GM12878 (cell line): ENCODE measurements at places on chromosomes 3 and 15.

GRCh38 chr3:4290272-4290893, 12.8 kb upstream of the SETMAR start:
- no peak for DNase-seq

GRCh38 chr3:59440285-59441028, 390.6 kb upstream of the CFAP20DC start:
- DNase-seq = no peak

DNA sequence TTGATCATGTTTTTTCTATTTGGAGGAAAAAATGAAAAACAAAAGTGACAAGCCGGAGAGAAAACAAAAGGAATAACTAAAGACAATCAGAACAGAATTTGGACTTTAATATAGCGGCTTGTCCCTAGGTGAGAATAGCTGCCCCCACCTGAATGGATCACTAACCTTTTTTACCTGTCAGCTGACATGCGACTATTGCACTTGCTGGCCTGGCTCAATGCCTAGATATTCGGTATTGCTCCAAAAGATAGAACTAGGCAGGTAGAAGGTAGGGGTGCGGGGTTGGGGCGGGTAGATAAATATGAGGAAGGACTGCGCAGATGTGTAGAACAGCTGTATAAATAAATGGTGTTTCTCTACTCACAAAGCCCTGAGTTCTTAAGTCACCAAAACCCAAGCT, 650 bp upstream of the MORC1 start:
- DNase-seq = no peak

- DNase-seq = no peak
Measured at GRCh38 chr3:140424726-140425125, 253.1 kb upstream of the TRIM42 start.

DNA sequence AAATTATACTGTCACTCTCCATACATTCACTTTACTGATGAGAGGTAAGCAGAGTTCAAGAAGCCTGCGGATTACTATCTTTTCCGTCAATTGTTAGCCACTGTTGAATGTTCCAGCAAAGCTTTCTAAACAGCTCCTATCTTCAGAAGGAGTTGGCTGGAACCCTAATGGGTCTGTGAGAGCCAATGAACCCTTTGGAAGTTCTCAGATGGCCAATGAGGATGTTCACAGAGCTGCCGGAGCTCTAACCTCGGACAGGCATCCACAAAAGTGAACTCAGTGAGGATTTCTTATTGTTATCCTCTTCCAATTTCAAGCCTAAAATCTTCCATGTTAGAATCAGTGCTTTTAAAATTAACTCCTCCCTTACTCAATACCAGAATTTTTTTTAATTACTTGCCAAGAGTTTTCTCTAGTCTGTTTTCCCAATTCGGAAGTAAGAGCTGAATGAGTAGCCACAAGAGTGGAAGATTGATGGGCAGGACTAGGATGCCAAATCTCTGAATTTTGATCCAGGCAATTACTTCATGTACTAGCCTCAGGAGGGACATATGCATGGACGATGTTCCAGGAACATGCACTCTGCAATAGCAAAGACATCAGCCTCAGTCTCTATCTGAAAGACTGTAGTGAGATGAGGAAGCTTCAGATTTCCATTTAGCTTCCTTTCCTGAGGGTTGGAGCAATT, 78.1 kb downstream of the AGBL1 start:
- no peak for DNase-seq

- no peak for DNase-seq
Measured at GRCh38 chr3:107913701-107914100, 177.1 kb downstream of the CD47 start.

DNA sequence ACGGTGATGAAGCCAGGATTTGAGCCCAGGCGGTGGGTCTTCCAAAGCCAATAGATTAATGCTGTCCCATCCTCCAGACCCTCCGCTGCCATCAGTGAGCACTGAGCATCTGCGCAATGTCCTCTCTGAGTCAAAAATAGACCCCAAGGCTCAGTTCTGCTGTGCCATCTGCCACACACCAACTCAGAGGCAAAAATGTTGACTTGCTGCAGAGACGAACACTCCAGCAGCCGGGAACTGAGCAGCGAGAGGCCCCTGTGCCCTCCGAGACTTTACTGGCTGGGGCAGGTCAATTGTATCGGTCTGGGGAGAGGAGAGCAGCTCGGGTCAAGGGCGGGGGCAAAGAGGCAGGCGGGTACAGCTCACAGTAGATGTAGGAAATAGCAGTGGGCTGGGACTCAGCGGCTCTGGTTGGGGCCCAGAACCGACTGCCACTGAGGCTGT, 41.5 kb upstream of the ATP2B2 start:
- DNase-seq = no peak

GRCh38 chr3:38004415-38005075, 14.0 kb downstream of the VILL start:
- DNase-seq = no peak

GRCh38 chr15:80984856-80985255, 4.8 kb downstream of the MESD start:
- no peak for DNase-seq

DNA sequence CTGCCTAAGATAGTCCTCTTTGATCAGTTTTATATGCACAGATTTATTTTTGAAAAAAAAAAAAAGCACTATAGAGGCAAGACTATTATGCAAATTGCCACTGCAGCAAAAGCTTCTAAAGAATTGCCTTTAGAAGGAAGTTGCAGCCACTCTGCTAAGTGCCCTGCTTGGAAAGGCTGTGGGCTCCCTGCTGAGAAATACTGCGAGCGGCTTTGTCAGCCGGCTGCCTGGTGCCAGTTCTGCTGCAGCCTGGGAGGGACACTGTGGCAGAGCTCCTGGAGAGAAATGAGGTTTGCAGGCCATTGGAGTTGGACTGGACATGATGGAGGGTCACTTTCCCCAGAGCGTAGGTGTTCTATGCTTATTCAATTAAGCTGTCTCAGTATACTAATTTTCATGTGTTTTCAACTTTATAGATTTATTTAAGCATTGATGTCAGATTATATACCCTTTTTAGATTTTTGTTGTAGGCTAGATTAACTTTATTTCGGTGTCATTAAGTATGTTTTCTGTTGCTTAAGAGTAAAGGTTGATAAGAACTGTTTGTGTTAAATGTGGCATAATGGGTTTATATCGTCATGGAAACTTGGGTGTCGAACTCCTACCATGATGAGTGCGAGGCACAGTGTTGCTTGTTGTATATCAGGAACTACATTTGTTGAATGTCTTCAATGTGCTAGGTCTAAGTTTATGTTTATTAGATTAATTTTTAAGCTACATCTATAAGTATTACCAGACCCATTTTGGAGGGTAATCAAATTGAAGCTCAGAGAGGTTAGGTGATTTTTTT, 6.6 kb downstream of the MAP2K5 start:
- DNase-seq = no peak

DNA sequence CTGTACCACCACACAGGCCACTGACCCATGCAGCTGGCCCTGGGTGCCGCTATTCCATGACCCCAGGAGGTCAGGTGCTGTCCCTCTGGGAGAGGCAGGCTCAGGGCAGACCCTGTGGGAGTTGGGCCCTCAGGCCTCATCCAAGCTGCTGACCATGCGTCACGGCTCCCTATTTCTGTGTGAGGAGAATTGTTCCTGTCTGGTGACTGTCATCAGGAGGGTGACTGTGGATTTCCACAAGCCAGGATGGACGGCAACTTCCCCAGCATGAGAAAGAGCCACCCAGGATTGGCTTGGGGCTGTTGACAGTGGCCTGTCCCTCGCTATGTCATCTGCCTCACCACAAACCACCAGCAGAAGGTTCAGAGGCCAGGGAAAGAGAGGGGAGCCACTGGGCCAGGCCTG, 41.4 kb downstream of the ZDHHC19 start:
- DNase-seq = no peak

- DNase-seq = no peak
Measured at GRCh38 chr3:124774327-124774718, 44.1 kb downstream of the UMPS start.

DNA sequence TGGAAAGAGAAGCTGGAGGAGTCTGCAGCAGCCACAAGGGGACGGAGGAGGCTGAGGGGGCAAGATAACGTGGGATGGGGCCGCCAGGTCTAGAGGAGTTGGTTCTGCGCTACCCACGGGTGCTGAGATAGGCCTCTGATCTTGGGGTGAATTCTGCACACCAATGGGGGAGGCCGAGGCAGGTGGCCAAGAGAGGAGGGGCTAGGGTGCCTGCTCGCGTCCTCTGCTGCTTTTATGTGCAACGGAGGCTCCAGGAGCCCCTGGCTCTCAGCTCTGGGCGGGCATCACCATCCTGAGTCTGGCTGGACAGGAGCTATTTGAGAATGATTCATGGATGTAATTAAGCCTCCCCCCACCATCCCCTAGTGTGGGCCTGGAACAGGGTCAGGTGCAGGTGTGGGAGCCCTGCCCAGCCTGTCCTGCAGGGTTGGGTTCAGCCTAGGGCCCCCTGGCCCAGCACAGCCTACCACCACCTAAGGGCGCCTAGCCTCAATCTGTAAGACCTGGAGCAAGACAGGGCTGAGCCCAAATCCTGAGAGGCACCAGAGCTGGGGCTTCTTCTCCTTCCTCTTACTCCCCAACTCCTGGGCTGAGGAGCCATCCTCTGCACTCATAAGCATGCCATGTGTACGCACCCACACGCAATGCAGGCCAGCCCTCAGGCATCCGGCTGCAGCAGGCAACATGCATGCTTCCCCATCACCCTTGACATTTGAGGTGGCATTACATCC, 32.3 kb upstream of the SEMA3F start:
- DNase-seq = no peak

- DNase-seq = no peak
Measured at GRCh38 chr15:52414936-52415335, 113.7 kb downstream of the MYO5A start.

DNA sequence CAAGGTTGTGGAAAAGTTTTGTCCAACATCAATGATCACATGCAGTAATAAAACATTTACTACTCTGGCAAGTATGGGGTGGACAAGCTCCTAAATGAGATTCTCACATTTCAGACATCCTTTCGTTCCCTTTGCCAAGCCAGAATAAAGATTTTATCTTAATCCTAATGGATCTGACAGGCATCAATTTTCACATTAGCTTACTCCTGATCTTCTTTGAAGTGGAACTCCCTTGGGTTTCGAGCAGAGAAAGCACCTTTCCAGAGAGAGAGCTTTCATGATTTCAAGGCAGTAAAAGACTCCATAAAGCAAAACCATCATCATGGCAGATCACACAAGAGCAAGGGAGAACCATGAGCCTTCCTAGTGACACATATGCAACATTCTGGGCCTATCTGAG, 27.3 kb upstream of the EID1 start:
- DNase-seq = no peak

DNA sequence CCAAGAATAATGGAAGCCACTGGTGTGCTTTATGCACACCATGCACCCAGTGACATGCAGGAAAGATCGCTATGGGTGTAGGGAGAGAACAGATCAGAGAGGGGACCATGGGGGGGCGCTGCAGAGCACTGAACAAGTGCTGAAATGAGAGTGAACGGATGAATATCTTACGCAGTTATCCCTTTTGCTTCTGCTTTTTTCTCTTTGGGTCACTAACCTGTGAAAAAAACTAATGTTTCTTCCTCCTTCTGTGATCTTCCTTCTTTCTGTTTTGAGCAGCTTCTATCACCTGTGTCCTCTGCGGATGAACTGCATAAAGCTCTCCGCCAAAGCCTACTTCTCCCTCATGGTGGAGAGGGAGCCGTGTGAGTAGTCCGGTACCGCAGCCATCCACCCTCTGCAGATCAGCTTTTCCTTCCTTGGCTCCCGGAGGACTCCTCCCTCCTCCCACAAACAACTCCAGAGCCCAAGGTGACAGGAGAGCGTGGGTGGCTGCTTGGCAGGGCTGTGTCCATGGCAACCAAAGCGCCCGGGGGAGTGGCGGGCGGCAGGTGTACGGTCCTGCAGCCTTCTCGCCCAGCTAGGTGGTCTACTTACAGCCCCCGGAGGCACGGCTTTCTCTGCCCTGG, 106.2 kb downstream of the DGKG start:
- no peak for DNase-seq

- no peak for DNase-seq
Measured at GRCh38 chr15:53110999-53111398, 320.9 kb upstream of the ONECUT1 start.

DNA sequence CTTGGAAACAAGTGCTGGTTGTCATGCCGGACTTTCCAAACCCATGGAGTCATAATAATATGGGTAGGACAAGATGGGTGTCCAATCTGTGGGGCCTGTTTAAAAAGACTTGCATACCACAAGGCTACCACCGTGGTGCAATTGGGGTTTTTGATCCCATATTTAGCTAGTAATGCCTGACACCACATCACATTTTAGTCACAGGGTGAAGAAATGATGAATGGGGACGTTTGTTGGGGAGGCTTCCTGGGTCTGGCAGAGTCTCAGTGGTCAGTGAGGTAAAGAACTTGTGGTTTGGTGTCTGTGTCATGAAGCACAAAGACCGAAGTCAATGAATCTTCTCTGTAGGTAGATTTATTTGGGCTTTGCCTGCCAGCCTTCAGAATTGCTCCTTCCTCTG, 31.0 kb downstream of the P3H2 start:
- DNase-seq = peak; percentile 59

GRCh38 chr15:68217341-68217740, 12.2 kb downstream of the CLN6 start:
- DNase-seq = no peak

DNA sequence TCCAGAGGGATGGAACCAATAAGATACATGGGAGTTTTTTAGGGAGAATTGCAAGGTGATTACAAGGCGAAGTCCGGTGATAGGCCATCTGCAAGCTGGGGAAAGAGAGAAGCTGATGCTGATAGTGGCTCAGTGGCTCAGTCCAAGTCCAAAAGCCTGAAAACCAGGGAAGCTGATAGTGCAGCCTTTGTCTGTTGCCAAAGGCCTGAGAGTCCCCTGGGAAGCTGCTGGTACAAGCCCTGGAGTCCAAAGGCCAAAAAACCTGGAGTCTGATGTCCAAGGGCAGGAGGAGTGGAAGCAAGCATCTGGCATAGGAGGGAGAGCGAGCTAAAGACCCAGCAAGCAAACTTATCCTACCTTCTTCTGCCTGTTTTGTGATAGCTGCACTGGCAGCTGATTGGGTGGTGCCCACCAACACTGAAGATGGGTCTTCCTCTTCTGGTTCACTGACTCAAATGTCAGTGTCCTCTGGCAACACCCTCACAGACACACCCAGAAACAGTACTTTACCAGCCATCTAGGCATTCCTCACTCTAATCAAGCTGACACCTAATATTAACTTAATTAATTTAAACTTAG, 16.7 kb downstream of the TFG start:
- DNase-seq = no peak

GRCh38 chr3:68103811-68104210, 449.4 kb upstream of the SUCLG2 start:
- no peak for DNase-seq
